Activated CD8-positive, alpha-beta memory T cell treated with anti-CD3 and anti-CD28 coated beads for 1 hour (primary cell): ENCODE measurements at places on chromosomes 7 and 10.

GRCh38 chr7:23969443-23969842 is 259.4 kb downstream of the STK31 start:
- no peak for DNase-seq

DNA sequence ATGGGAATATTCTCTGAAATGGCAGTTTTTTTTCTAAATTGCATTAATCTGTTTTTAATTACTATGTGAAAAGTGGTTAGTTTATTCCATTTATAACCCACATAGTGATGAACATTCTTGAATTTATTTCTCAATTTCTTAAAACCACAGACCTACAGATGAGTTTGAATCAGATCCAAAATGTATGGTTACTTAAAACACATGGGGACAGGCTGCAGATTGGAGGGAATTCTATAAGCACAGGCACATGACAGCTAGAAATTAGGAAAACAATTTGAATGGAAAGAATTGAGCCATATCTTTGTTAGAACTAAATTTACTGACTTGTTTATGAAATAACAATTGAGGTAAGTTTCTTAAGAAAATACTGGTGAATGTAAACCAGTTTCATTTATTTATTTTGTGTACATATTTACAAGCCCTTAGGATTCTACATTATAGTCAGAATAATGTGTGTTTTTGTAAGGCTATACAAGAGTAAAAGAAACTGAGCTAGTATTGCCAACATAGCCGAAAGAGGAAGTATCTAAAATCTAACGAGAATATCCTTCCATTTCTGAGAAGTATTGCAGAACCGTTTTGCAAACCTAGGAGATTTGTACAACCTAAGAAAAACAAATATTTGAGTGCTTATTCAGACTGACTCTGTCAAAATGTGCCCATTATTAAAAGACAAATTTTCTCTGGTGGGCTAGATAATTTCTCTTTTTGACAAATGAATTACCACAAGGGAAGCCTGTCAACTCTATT is 434.3 kb upstream of the SEMA3D start:
- no peak for DNase-seq

DNA sequence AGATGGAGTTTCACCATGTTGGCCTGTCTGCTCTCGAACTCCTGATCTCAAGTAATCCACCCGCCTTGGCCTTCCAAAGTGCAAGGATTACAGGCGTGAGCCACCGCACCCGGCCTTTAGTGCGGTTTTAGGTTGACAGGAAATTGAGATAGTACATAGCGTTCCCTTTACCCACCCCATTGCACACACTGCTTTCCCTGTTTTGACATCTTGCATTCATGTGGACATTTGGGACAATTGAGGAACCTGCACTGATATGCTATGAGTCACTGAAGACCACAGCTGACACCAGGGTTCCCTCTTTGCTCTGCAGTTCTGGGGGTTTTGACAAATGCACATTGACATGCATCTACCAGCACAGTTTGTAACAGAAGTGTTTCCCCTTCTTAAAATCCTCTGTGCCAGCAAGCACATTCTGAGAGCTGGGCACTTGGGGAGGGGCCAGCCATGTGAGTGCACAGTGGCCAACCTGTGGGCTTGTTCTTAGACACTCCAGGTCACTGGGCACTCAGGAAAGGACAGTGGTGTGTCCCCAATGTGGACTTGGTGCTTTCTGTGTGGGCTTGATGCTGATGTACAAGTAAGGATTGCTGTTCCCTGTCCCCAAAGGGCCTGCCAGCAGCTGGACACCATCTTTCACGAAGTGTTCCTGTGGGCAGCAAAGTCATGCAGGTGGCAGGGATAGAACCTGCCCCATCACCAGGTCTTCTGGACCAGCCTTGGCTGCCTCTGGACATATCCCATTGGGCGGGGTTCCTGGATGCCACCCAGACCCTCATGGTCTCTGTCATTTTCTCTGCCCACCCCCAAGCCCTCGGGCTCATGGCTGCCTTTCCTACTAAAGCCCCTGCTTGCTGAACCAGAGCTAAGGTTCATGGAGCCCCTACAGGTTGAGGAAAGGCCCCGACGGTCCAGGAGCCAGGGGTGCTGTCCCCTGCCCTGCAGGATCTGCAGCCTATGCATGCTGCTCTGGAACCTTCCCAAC is 579.8 kb downstream of the GLRX3 start:
- no peak for DNase-seq

GRCh38 chr10:118035354-118036005 is 11.3 kb downstream of the RAB11FIP2 start:
- no peak for DNase-seq

DNA sequence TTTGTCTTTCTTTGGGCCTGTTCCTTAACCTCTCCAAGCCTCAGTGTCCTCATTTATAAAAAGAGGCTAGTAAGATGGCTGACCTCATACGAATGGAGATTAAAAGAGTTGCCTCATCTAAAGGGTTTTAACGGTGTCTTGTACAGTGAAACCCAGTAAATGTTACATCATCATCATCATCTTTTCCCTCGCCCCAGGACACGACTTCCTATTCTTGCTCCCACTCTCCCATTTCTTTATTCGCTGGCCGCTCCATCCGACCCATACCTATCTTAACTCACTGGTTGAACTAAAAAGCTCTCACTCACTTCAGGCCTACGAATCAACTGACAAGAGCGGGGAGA is 554 bp downstream of the FRA10AC1 start:
- no peak for DNase-seq

GRCh38 chr7:151251328-151251688 is 2.8 kb upstream of the SMARCD3 start:
- DNase-seq = no peak

DNA sequence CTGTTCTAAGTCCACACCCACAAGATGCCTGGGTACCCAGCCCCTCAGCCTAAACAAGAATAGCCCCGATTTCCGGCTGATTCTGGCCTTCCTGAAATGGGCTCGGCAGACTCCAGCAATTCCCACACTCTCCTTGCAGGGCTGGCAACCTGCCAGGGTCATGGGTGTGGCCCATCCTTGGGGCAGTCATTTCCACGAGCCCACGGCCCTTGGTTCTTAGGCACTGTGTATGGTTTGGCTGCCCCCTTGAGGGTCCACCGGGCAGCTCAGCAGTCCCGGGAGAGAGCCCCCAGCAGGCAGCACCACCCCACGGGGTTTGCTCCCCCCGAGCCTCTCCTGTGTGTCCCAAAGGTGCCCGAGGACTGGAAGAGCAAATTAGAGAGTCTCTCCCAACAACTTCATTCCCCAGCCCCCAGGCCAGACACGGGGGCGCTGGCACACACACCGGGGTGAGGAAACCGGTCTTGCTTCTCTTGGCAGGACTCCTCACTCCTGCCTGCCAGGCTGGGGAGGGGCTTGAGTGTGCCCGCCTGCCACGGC is 142.2 kb downstream of the EMX2 start:
- no peak for DNase-seq

- DNase-seq = no peak
Observed at GRCh38 chr7:111987115-111987826, 218.9 kb downstream of the DOCK4 start.

- no peak for DNase-seq
Observed at GRCh38 chr10:62426086-62426485, 51.9 kb downstream of the ZNF365 start.

DNA sequence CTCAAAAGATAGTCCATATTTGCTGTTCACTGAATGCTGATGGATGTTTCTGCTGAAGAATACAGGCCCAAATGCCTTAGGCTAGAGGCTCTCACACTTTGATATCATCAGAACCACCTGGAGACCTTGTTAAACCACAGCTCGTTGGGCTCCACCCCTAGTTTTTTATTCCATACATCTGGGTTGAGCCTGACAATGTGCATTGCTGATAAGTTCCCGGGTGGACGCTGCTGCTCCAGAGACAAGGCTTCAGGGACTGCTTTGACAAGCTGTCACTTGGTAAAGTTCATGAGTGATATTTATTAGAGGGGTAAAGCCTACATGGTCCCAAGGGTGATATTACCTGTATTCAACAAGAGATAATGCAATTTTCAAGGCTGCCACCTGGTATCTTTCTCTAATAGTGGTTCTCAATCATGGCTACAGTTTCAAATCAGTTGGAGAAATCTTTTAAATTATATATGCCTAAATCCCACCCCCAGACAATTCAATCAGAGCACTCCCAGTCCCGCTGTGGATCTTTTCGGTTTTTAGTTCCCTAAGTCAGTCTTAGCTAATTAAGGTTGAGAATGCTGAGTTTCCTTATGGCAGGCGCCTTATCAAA is 107.1 kb upstream of the GSDME start:
- no peak for DNase-seq

DNA sequence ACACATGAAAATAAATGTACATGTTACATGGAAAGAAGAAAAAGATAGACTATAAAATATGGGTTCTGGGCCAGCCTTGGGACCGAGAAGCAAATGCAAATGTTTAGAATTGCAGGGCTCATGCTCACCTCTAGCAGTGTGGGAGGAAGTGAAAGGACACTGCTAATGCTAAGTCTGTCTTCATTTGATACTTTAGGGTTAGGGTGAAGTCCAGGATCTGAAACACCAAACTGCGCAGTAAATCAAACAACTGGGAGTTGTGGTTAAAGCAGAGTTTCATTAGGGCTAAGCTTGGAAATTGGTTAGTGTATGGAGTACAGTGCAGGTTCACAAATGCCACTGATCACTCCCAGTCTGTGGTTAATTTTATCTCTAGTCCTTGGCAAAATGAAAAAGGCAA is 73.2 kb upstream of the PDK4 start:
- no peak for DNase-seq

DNA sequence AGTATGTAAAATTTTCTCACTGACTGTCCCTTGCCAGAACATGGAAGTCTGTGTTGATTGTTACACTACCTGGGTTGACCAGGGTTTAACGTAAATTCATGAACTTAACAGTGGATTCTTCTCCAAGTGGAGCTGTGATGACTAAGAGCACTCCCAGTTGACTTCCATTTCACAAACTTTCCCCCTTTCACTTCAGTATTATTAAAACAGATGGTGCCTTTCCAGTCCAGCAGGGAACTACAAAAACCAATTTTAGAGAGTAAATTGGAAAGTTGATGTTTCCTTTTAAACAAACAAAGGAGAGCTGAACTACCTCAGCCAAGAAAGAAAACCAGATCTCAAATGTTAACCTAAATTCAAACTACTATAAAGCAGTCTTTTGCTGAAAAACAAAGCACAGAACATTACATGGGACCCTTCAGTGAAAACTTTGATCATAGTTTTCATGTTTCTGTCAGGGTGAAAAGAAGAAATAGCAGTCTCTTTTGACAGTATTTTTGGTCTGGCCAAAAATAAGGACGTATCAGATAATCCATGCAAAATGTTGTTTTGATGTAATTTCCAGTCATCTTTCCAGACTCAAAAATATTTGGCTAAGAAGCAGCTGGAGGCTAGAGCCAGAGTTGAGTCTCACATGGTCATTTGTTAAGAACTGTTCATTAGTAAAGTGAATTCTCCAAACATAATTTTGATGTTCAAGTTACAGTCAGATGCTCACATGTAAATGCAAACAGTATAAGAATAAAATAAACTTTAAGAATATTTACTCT is 479.9 kb upstream of the AKR1E2 start:
- no peak for DNase-seq

DNA sequence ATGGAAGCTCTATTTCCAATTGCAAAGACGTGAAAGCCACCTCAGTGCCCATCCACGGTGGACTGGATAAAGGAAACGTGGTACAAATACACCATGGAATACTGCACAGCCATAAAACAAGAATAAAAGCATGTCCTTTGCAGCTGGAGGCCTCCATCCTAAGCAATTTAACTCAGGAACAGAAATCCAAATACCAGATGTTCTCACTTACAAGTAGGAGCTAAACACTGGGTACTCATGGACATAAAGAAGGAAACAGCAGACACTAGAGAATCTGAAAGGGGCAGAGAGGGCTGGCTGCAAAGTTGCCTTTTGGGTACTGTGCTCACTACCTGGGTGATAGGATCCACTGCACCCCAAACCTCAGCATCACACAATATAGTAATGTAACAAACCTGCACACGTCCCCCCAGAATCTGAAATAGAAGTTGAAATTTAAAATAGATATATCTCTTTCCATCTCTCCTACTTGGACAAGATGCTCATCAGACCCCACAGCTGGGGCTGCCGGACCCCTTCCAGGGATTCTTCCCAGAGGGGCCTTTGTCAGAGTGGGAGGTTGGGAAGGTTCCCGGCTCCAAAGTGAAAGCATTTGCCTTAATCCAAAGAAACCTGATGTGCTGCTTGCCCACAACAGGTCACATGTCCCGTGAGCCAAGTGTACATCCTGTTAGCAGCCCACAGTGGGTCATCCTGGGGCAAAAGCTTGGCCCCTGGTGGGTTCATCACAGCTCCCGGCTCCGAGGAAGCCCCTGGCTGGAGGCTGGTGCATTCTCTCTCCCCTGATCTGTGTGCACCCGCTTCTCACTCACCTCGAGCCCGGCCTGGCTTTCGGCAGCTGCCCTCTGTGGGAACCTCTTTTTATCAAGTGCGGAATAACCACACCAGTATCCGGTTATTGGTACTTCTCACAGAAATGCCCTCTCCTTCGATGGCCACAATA is 172.3 kb upstream of the PPP2R2D start:
- no peak for DNase-seq

DNA sequence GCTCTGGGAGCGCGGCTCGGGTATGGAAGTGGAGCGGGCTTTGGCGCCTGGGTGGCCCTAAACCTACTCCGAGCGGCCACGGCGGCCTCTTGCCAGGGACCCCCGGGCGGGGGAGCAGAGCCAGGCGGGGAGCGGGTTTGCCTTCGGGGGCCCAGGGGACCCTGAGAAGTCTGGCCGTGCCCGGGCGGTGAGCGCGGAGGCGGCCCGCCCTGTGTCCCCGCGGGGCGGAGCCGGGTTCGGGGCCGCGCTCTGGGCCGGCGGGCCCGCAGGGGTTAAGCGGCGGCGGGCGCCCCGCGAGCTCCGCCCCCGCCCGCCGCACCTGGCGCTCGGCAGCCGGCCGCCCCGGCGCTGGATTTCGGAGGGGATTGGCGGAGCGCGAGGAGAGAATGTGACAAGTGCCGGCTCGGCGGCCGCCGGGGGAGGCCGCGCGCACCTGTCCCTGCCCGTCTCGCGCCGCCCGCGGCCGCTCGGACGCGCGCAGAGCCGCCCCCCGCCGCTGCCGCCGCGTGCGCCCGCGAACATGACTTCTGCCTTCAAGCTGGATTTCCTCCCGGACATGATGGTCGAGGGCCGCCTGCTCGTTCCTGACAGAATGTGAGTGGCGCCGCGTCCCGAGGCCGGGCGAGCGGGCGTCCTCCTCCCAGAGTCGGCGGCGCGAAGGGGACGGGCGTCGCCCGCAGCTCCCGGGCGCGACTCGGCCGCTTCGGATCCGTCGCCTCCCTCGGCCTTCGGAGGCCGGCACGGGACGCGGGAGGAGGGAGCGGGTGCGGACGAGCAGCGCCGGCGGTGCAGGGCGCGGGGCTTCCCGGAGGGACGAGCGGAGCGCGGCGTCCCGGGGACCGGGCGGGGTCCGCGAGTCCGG is at the start of gene CELF2:
CELF2 (plus strand) TSS at position 303 of the 862 bp plus-strand sequence; CDS start at position 521, 218 bp downstream.
- no peak for DNase-seq

- no peak for DNase-seq
Observed at GRCh38 chr10:110612629-110613028, 31.5 kb upstream of the RBM20 start.

- no peak for DNase-seq
Observed at GRCh38 chr7:77482015-77482414, 55.1 kb upstream of the PTPN12 start.

- DNase-seq = no peak
Observed at GRCh38 chr10:35690534-35690933, 48.4 kb upstream of the FZD8 start.
